Epithelial cell of esophagus (primary cell): ENCODE measurements at places on chromosomes 4 and X.

DNA sequence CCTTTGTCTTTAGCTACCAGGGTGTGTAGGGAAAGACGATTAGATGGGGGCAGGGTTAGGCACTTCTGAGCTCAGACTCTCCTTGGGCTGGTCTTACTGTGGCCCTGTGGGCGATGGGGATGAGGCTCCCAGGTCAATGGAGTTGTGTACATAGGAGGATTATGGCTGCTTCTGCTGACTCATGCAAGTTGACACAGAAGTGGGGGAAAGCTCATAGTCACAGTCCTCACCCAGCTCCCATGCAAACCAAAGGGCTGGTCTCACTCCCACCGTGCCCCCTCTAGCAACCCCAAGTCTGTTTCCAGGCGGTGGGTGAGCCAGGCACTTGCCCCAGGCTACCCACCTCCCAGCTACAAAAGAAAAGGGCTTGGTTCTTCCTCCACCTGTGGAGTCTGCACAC is 24.4 kb upstream of the VSIG4 start:
- DNase-seq: no peak

- DNase-seq: peak; percentile 71
These were observed 8.0 kb downstream of the REELD1 start for GRCh38 chr4:146222313-146222712.

DNA sequence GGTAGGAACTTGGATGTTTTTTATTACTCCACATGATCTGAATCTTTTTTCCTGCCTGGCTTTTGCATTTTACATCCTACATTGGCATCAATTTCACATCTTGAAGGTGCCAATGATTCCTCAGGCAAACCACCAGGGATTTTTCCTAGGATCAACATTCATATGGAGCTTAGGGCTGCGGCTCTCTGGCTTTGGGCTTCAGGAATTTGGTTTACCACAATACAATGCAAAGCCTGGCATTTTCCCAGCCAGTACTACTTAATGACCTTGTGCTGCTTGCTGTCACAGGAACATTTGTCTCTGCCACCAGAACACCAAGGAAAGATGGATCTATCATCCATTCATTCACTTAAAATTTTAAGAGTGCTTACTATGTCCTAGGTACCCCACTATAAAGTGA is 180.7 kb downstream of the PDGFC start:
- DNase-seq: no peak

- peak; percentile 0 for DNase-seq
These were observed 14.9 kb upstream of the MORC4 start for GRCh38 chrX:107014936-107015335.

GRCh38 chr4:145938618-145939440 is at the start of gene ZNF827:
Gene ZNF827, minus strand, starts transcription at chr4:145938823. Its CDS starts 416 bp downstream, at chr4:145938407.
- DNase-seq: peak; percentile 62

GRCh38 chr4:105843941-105844340 is 51.3 kb upstream of the NPNT start:
- peak; percentile 29 for DNase-seq

- DNase-seq: peak; percentile 79
These were observed at the start of gene ADGRA3 for GRCh38 chr4:22515888-22516541. Gene ADGRA3, minus strand, starts transcription at chr4:22516066. Its CDS starts 282 bp downstream, at chr4:22515784.

DNA sequence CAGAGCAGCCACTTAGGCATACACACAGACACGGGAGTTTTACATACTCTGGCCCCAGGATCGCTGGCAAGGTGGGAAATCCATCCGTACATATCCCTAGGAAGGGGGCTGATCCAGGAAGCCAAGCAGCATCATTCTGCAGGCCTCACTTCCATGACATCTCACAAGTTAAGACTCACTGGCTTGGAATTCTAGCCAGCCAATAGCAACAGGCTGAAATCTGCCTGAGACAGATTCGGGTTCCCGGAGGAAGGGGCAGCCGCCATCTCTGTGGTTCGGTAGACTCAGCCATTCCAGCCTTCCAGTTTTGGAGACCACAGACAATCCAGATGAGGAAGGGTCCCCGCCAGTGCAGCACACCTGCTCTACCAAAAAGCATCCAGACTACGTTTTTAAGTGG is 31.3 kb downstream of the SOWAHB start:
- DNase-seq: no peak

DNA sequence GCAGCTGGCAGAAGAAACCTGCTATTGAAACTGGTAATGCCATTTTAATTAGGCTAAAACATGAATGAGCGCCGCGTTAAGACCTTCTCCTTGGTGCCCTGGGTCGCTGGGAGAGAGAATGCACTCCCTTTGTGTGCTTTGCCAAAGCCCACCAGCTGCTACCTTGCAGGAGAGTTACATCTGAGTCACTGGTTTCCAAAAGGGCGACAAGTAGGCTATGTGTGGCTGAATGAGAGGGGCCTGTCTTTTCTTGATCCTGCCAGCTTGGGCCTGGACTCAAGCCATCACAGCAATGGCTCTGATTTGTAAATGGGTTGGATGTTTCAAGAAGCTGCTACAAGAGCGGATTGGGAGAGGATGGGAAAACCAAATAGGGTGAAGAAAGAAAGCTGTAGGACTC is 81.5 kb downstream of the NHS start:
- DNase-seq: no peak

- DNase-seq: no peak
These were observed 24.1 kb upstream of the STIM2 start for GRCh38 chr4:26836539-26836938.

GRCh38 chr4:8407756-8408155 is 32.8 kb downstream of the ACOX3 start:
- DNase-seq: no peak

- no peak for DNase-seq
These were observed 1015.6 kb downstream of the PCDH19 start for GRCh38 chrX:99394456-99394855.

GRCh38 chr4:176413171-176413570 is 93.4 kb downstream of the SPCS3 start:
- DNase-seq: no peak

DNA sequence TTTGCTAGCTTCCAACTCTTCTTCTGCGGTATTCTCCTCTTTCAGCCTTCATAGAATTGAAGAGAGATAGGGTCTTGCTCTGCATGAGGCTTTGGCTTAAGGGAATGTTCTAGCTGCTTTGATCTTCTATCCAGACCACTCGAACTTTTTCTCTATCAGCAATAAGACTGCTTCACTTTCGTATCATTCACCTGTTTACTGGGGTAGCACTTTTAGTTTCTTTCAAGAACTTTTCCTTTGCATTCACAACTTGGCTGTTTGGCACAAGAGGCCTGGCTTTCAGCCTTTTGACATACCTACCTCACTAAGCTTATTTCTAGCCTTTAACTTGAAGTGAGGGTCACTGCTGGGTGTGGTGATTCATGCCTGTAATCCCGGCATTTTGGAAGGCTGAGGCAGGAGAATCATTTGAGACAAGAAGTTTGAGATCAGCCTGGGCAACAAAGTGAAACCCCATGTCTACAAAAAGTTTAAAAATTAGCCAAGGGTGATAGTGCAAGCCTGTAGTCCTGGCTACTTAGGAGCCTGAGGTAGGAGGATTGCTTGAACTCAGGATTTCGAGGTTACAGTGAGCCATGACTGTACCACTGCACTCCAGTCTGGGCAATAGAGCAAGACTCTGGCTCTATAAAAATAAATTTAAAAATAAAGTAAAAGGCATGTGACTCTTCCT is 47.1 kb upstream of the HPGDS start:
- no peak for DNase-seq

DNA sequence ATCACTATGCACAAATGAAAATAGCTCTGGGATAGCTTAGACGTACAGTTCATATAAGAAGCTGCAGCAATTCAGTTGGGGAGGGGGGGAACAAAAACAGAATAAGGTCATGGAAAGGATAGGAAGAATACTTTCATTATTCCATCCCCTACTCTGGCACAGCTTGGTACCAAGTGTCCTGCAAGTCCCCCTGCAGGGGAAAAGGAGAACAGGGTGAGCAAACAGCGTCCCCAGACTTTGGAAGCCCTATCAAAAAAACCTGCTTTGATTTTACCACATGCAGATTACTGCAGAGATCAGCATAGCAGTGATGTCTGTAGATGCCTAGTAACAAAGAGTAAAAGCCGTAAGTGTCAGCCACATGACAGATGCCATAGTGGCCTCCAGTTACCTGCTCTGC is 209.4 kb upstream of the NEIL3 start:
- no peak for DNase-seq
